Activated CD8-positive, alpha-beta memory T cell treated with anti-CD3 and anti-CD28 coated beads, Interleukin-2, amount 10 ng/mL, durations not matched to agents 7 days and 5 days (primary cell): ENCODE measurements at places on chromosomes 6 and 20. TPM values are rescaled to one million over a fixed set of nuclear protein-coding genes. Genes with fewer than 3 reads are reported as not detected.
A peak's percentile ranks its signal among the peaks of the same experiment; 100 is the strongest.

DNA sequence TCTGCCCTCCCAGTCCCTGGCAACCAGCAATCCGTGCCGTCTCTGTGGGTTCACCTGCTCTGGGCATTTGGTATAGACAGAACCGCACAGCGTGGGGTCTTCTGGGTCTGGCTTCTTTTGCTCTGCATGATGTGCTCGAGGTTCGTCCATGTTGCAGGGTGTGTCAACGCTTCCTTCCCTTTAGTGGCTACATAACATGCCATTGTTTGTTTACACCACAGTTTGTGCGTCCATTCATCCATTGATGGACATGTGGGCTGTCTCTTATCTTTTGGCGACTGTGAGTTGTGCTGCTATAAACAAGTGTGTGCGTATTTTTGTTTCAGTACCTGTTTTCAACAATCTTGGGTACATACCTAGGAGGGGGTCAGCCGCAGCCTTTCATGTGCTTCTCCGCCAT is 149.5 kb upstream of the RPS6KA2 start:
- no peak for DNase-seq

GRCh38 chr6:62338477-62338876 is 52.5 kb upstream of the KHDRBS2 start:
- DNase-seq, result no peak

- no peak for DNase-seq
These were observed 124.7 kb downstream of the TMEM242 start for GRCh38 chr6:157198425-157199279.

GRCh38 chr6:33289784-33290315 is 449 bp downstream of the PFDN6 start:
- no peak for DNase-seq

GRCh38 chr20:62952373-62952967 is at the start of gene SLC17A9:
TSS of gene SLC17A9 (plus strand) at chr20:62952709. CDS start at chr20:62952831, 122 bp downstream.
- DNase-seq, result peak; percentile 85

- DNase-seq, result peak; percentile 85
These were observed at the start of gene LZTS3 for GRCh38 chr20:3172933-3173609. TSS of gene LZTS3 (minus strand) at chr20:3173549. CDS start at chr20:3167163, 6,386 bp downstream.

- DNase-seq, result no peak
These were observed 45.6 kb downstream of the FAM50B start for GRCh38 chr6:3894590-3895311.

GRCh38 chr6:144216668-144217218 is 66.4 kb downstream of the STX11 start:
- DNase-seq, result peak; percentile 83

DNA sequence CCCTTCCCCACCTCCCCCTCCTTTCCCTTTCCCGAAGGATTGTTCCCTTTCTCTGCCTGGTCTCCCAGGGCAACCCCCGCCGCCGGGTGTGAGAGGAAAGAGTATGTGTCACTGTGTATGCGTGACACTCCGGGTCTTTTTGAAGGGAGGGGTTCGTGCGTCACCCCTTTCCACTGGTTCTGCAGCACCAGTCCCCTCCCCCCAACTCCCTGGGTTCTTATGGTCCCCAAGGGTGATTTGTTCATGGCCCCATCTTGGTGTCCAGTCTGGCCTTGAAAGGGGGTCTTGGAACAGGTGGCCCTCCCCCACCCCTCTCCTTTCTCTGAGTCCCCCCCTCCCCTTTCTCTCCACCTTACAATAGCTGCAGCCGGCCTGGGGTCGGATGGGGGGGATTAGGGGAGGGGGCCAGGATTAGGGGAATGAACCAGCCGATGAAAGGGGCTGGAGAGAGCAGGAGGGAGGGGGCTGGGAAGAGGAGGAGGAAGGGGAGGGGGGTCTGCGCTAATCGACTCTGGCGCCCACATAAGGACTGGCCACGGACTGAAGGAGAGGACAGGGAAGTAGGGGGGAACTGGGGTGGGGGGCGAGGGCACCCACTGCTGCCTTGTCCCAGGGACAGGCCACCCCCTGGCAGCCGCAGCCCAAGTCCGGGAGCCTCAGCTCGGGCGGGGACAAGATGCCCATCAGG is 1.3 kb upstream of the RING1 start:
- no peak for DNase-seq

DNA sequence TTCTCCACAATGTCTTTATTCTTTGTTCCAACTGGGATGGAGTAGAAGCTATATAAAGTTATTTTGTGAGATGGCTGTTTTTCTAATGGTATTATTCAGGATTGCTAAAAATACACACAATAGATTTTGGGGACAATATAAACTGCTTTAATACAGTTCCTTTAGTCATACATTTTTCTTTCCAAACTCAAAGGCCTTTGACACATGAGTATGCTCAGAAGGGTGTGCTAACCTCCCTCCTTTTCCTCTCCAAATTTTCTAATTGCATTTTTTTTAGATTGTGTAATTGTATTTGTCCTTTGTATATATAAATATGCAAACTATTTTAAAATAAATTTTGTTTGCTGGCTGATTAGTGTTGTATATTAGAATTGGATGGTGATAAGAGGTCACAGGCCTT is 119.6 kb upstream of the FOXO3 start:
- no peak for DNase-seq

DNA sequence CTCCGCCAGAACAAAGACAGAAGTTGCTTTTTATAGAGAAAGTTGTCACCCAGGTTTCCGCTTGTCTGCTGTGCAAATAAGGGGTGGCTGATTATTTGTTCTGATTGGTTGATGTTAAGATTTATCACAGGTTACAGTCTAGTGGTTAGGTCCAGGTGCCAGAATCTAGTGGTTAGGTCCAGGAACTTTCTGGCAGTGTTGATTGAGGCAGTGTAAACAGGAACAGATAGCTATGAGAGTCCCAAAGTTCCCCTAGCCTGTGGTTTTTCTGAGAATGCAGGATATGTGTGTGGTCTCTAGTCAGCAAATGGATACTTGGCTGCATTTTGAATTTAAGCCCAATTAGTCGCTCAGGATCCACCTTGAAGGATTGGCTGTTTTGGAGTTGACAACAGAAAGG is 148.0 kb downstream of the TMEM200A start:
- DNase-seq, result peak; percentile 90

RAET1L gene
- total RNA-seq, result not detected

LEMD2 gene
- total RNA-seq, result 64.9 TPM

SYS1 gene
- total RNA-seq, result 19.6 TPM
